ENCODE measurements at places on chromosomes 11 and 22.
A peak's percentile ranks its signal among the peaks of the same experiment; 100 is the strongest.

GRCh38 chr11:79807506-79807905 is 366.7 kb upstream of the TENM4 start:
- no peak for DNase-seq

DNA sequence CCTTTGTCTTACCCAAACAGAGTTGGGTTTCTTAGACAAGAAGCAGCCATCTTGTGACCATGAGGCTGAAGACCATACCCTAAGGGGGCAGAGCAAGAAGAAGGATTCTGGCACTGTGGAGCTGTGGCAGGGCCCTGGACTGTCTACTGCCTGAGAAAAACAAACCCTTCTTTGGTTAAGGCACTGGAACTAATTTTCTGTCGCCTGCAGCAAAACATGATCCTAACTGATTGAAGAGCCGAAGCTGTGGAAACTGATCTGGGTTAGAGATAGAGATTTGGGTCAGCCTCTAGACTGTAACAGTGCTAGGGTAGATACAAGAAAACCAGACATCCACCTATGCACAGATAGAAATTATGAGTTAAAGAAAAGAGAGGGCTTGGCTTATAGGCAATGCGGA is 11.3 kb upstream of the ACER3 start:
- DNase-seq = no peak

- peak; percentile 16 for DNase-seq
These were observed 1.8 kb upstream of the LGALS12 start for GRCh38 chr11:63504054-63504453.

GRCh38 chr11:58060535-58060934 is 29.8 kb downstream of the OR6Q1 start:
- no peak for DNase-seq
